ENCODE measurements at places on chromosomes 7 and 10.

DNA sequence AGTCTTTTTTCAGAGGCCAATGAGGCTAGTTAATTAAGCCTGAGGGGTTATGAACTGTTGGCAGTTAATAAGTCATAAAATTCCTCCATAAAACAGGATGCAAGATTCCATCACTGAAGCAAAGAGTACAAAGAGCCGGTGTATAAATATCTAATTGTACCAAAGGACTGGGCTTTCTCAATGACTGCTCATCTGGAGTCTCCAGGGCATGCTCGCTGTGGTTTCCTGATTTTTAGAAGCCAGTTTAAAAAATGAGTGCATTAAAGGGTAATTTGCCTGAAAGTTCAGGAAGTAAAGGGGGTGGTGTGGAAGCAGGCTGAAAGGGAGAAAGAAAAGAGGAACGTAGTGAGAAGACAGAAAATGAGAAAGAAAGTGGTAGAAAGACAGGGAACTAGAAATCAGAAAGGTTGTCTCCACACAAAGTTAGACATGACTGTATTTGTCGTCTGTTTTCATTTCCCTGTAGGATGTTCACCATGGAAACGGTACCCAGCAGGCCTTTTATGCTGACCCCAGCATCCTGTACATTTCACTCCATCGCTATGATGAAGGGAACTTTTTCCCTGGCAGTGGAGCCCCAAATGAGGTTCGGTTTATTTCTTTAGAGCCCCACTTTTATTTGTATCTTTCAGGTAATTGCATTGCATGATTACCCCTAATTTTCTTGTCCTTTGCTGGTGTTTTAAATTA, 282.3 kb downstream of the TWIST1 start:
- DNase-seq, result no peak

DNA sequence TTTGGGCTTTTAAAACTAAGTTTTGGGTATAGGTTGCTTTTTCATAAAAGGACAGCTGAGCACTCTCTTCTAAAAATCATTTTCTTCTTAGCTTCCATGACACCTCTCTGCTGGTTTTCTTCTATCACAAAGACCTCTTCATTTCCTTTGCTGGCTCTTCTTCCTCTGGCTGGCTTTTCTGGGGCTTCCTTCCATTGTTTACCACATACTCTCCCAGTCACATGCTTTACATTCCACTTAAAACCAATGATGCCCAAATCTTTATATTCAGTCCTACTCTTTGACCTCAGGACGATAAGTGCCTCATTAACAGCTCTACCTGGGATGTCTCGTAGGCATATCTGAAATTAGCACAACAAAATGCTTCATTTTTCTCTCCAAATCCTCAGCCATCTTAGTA, 26.8 kb downstream of the FAM133B start:
- DNase-seq, result no peak

GRCh38 chr7:83366629-83367028, 203.9 kb upstream of the PCLO start:
- DNase-seq, result no peak

- DNase-seq, result no peak
Measured at GRCh38 chr7:46908770-46909169, 673.1 kb downstream of the TNS3 start.

DNA sequence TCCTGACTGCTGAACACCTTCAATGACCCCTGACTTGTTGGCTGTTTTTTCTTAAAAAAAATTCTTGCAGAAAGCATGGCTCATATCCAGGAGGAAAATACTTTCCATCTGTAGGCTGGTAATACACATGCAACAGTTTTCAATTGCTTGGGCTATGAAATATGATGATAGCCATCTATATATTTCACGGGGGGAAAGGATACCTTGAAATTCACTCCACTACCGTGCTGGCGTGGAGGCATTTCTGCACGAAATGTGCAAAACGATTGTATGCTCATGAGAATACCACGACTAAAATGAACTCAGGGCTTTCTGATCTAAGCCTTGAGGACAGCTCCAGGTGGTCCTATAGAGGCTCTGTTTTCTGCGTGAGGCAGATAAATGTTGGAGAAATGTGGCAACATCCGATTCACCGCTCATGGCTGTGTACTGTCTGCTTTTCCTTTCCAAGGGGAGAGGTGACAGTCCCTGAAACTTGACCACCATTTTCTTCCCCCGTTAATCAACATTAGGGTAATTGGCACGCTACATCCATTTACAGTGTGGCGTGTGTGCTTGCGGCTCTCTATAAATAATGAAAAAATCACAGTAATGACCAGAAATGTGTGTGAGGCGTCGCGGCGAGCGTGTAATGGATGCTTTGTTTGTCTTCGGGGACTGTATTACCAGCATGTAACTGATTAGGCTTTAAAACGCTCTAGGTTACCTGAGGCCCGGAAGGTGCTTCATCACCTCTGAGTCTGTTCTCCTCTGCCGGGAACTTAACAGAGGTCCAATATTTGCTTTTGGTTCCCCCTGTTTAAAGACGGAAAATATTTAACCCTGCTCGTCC, 12.8 kb upstream of the CARD11 start:
- DNase-seq, result no peak

DNA sequence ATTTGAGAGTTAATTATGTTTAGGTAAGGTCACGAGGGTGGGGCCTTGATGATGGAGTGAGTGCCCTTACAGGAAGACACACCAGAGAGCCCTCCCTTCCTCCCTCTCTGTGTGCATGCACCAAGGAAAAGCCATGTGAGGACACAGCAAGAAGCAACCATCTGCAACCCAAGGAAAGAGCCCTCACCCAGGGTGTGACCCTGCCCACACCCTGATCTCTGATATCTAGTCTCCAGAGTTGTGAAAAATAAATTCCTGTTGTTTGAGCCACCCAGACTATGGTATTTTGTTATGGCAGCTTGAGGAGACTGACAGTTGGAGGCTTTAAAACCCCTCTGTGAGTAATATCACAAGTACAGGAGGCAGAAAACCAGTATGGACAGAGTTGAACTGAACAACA, 15.0 kb upstream of the MCM10 start:
- no peak for DNase-seq

GRCh38 chr7:22219739-22220493, 137.0 kb downstream of the RAPGEF5 start:
- DNase-seq, result no peak

- no peak for DNase-seq
Measured at GRCh38 chr7:127781081-127781480, 129.1 kb downstream of the SND1 start.

GRCh38 chr7:19104811-19105210, 12.6 kb downstream of the TWIST1 start:
- DNase-seq, result no peak

- no peak for DNase-seq
Measured at GRCh38 chr10:45379891-45380540, 6.0 kb downstream of the ALOX5 start.

DNA sequence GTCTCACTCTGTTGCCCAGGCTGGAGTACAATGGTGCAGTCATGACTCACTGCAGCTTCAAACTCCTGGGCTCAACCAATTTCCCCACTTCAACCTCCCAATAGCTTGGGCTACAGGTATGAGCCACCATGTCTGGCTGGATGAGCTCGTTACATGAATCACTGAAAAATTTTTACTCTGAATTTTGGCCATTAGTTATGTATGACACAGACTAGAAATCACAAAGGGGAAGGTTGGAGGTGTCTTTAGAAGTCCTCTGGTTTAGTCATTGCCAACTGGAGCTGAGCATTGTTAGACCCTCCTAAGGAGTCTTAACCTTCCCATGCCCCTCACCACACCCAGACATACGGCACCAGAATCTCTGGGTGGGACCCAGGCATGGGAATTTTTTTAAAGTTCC, 34.7 kb downstream of the SVIL start:
- DNase-seq, result no peak

DNA sequence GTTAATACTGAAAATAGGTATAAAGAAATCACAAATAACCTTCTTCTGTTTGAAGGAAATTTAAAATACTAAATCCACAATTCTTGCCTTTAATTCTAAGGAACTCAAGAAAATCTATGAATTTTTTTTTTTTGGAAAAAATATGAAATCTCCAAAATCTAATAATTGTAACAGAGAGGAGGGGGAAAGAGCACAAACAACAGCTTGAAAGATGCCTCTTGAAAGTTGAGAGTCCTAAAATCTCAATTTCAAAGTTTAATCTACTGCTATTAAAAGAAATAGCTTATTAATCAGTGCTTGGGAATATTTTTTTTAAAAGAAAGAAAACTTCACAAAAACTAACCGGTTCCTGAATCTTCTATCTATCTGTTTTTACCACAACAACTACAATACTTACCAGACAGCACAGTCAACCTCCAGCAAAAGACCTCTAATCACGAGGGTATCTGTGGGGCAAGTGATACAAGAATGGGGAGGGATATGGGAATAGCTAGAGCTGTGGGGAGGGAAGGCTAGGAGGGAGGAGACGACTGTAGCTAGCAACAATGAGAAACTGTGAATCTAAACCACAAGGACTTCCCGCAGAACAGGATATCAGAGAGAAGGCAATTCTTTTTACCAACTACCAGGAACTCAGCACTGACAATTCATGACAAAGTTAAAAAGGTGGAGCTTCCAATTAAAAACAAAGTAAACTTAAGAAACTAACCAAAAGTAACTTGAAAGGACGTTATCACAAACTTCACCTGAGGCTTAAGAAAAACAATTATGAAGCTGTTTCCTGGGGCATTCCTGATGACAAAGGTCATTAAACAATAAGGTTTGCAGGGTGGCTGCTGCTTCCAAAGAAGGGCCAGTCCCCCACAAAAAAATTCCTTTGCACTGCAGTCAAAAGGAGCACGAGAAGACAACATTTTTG, at the start of gene USP54:
Gene USP54, minus strand, starts transcription at position 462 of the 919 bp plus-strand sequence. CDS start 15,684 bp downstream, outside the sequence.
- DNase-seq, result no peak

- DNase-seq, result no peak
Measured at GRCh38 chr7:140145709-140146108, 31.1 kb downstream of the KDM7A start.

DNA sequence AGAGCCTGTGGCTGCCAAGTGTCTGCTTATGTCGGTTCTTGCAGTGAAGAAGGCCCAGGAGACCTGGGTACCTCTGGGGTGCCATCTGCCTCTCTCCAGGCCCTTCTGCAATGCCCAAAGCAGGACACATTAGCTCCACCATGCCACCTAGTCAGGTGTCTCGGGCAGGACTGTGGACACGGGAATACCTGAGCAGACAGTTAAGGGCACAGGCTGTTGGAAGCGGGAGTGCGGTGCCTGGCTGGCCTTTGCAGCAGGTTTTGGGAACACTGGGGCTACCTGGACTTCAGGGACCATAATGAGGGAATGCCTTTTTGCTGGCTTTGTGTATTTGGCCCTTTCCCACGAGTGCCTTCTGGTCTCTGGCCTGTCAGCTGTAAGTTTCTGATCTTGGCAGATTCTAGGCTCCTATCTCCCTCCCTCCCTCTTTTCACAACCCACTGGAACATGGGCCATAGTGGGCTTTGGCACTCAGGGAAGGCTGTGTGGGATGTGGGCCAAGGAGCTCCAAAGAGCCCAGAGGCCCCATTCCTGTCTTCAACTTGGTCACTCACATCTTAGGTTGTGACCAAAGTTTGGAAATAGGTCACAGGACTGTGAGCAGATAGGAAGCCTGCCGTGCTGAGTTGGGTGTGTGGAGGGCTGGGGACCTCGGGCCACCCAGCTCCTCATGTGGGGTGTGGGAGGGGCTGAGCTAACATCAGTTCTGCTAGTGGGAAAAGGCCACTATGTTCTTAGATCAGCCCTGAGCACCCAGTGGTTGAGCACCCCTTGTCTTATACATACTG, 41.5 kb upstream of the CXCL12 start:
- no peak for DNase-seq

GRCh38 chr10:78752221-78752620, 316.5 kb upstream of the ZMIZ1 start:
- no peak for DNase-seq

GRCh38 chr7:20172736-20173334, 44.3 kb downstream of the MACC1 start:
- peak; percentile 3 for DNase-seq

DNA sequence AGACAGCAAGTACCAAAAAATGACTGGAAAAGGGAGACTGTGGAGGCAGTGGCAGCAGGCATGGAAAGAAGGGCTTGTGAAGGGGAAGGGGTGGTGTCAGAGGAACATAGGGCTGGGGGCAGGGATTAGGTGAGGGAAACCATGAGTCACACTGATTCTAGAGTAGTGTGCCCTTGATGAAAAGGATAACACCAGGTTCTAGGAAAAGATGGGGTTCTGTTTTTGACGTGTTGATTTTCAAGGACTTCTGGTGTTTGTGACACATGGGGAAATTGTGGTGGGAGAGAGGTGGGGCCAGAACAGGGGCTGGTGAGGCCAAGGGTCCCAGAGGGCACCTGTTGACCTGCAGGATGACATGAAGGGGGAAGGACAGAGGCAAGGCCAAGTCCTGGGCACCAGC, 57.1 kb downstream of the FIGNL1 start:
- DNase-seq, result peak; percentile 41

DNA sequence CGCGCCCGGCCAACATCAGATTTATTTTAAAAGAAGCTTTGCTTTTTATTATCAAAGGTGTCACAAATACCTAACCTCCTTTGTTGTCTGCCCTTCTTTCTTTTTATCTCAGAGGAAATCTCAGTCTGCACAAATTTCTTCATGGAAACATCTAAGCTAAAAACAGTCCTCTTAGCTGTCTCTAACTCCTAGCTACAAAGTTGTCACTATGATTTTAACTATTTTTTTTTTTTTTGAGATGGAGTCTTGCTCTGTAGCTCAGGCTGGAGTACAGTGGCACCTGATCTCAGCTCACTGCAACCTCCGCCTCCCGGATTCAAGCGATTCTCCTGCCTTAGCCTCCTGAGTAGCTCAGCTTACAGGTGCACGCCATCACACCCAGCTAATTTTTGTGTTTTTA, 7.3 kb downstream of the TRA2A start:
- DNase-seq, result no peak

GRCh38 chr7:106058928-106059324, 53.2 kb downstream of the SYPL1 start:
- no peak for DNase-seq

GRCh38 chr7:12945901-12946300, 258.5 kb downstream of the ARL4A start:
- DNase-seq, result no peak

- no peak for DNase-seq
Measured at GRCh38 chr10:1519391-1519790, 217.9 kb downstream of the ADARB2 start.

GRCh38 chr10:126036515-126036914, 140.2 kb downstream of the FANK1 start:
- no peak for DNase-seq

- no peak for DNase-seq
Measured at GRCh38 chr10:20473023-20473760, 423.9 kb downstream of the NEBL start.

DNA sequence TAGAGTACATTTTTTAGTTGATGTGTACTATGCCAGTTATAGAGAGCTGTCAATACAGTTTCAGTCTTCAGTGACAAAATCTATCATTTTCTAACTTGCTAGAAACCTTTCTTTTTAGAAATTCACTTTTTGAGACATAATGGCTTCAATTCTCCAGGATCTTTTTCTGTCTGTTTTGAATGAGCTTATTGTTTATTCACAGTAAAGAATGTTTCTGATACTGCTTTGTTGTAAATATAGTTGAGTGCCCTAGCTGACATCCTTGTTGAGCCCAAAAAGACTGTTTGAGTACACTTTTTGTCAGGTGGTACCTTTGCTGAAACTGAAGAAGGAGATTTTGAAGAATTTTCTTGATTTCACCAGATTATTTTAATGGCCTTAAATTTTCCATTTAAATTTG, 139.9 kb downstream of the PPP1R9A start:
- DNase-seq, result no peak

GRCh38 chr7:158160199-158160598, 427.4 kb downstream of the PTPRN2 start:
- no peak for DNase-seq
